ENCODE measurements at places on chromosomes 1 and 21.

DNA sequence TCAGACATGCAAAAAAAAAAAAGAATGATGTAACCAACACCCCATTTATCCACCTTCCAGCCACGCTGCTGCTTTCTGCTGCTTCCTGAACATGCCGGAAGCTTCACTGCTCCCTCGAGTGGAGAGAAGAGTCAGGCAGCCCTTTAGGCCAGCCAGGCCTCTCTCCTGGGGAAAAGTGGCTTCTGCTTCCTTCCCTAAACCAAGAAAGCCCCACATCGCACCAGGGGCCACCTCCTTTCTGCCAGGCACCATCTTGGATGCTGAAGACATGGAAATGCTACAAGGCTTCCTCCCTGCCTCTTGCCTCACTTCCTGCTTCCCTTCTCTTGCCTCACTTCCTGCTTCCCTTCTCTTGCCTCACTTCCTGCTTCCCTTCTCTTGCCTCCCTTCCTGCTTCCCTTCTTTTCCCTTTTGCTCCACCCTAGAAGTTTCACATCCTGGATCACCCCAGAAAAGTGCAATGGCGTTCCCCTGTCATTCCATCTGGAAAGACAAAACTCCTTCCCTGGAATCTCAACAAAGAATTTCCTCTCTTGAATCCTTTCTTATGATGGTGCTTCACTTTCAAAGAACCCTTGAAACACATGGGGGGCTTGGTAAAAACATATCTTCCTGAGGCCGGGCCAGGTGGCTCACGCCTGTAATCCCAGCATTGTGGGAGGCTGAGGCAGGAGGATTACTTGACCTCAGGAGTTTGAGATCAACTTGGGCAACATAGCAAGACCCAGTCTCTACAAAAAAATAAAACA lies 18.7 kb downstream of the TNFRSF8 start:
- no peak for DNase-seq

- no peak for DNase-seq
Observed at GRCh38 chr21:32035617-32036016, 162.8 kb downstream of the HUNK start.

GRCh38 chr1:234706931-234707330 lies 97.0 kb upstream of the IRF2BP2 start:
- DNase-seq, result no peak

- DNase-seq, result no peak
Observed at GRCh38 chr1:191839891-191840290, 318.4 kb upstream of the RGS18 start.

- no peak for DNase-seq
Observed at GRCh38 chr1:24110642-24111261, 1.2 kb downstream of the MYOM3 start.

- no peak for DNase-seq
Observed at GRCh38 chr21:28883931-28884330, 108.7 kb downstream of the LTN1 start.

- DNase-seq, result no peak
Observed at GRCh38 chr1:225760531-225760930, 17.1 kb upstream of the SRP9 start.

Data from CD4-positive, CD25-positive, alpha-beta regulatory T cell (primary cell).